ENCODE measurements at places on chromosomes 1 and 21.

DNA sequence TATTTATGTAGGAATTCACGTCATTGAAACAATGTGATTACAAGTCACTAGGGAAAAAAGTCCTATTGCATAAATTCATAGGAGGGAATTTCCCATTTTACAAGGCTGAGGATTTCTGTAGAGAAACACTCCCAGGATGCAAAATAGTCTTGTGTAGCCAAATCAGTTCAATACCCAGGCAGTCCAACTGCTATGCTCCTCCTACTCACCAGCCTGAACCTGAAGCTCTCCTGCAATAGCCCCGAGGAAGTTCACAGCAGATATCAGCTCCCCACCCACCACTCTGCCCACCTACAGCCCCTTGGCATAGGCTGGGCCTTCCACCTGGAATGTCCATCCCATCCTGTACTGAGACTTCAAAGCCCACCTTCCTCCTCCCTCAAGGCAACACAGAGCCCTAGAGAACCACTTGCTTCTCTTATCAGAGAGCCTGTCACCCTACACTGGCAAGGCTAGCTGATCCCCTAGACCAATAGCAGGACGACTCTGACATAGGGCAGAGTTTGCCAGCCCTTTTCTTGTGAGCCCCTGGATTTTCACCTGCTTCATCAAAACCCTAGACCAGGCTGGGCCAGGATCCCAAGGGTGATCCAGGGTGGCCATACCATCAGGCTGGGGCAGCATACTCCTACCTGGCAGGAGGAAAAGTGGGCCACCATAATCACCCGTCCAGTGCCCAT lies 1.5 kb downstream of the LSS start:
- DNase-seq = no peak

DNA sequence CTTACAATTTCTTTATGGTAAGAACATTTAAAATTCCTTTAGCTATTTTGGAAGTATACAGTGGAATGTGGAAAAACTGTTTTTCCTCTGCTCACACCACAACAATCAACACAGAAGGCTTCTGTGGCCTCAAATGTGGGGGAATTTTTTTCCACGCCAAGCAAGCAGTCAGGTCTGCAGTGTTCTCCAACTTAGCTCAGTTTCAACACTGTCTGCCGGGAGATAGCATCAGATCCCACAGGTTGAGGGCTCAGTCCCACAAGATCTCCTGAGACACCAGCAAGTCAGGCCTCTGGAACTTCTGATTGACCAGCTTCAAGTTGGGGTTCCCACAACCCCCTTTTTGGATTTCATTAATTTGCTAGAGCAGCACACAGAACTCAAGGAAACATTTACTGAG lies 50.3 kb downstream of the PTBP2 start:
- DNase-seq = no peak

GRCh38 chr21:46651121-46651520 lies 15.6 kb downstream of the PRMT2 start:
- DNase-seq = no peak

GRCh38 chr21:36454706-36455105 lies 25.2 kb downstream of the CLDN14 start:
- no peak for DNase-seq

GRCh38 chr1:7583291-7584096 lies 187.6 kb upstream of the VAMP3 start:
- DNase-seq = no peak

GRCh38 chr1:17295292-17295691 lies 12.7 kb upstream of the PADI4 start:
- DNase-seq = no peak

All from esophagus squamous epithelium (tissue), 5 donors.